Right cardiac atrium (tissue), 5 donors: ENCODE measurements at places on chromosomes 7 and 10.

GRCh38 chr7:130345136-130345535 lies 520 bp downstream of the CPA5 start:
- no peak for DNase-seq

DNA sequence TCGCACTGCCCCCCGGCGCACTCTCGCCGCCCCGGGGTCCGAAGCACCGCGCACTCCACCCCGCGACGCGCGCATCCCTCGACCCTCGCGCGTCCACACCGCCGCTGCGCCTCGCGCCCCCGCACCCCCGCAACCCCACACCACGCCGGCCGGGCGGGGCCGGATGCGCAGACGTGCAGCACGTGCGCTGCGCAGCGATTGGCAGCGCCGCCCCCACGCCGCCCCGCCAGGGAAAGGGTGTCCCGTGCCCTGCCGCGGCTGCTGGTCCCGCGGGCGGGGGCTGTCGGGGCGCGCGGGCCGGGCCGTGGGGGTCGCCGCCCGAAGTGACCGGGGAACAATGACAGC lies 53.7 kb upstream of the KDM7A start:
- DNase-seq, result peak; percentile 46

DNA sequence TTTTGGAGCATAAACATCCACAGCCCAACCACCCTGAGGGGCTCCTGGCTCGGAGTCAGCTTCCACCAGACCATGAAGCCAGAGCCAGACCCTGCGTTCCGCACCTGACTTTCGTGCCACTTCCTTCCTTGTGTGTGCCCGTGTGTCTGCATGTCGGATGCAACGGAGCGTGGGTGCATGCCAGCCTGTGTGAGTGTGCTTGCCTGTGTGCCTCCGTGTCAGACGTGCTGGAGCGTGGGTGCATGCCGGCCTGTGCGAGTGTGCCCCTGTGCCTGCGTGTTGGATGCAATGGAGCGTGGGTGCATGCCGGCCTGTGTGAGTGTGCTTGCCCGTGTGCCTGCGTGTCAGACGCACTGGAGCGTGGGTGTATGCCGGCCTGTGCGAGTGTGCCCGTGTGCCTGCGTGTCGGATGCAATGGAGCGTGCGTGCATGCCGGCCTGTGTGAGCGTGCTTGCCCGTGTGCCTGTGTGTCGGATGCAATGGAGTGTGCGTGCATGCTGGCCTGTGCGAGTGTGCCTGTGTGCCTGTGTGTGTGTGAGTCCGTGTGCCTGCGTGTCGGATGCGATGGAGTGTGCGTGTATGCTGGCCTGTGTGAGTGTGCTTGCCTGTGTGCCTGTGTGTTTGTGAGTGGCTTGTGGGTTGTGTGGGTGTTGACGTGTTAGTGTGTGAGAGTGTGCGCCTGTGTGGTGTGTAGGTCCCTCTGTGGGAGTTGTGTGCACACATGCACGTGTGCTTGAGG lies 28.1 kb upstream of the KNDC1 start:
- DNase-seq, result no peak

- no peak for DNase-seq
These were observed 103.0 kb downstream of the LRRC4 start for GRCh38 chr7:127928222-127928621.

- no peak for DNase-seq
These were observed 11.7 kb upstream of the HOXA2 start for GRCh38 chr7:27113991-27114769.

GRCh38 chr10:71757399-71757922 lies 15.9 kb downstream of the VSIR start:
- DNase-seq, result peak; percentile 47

DNA sequence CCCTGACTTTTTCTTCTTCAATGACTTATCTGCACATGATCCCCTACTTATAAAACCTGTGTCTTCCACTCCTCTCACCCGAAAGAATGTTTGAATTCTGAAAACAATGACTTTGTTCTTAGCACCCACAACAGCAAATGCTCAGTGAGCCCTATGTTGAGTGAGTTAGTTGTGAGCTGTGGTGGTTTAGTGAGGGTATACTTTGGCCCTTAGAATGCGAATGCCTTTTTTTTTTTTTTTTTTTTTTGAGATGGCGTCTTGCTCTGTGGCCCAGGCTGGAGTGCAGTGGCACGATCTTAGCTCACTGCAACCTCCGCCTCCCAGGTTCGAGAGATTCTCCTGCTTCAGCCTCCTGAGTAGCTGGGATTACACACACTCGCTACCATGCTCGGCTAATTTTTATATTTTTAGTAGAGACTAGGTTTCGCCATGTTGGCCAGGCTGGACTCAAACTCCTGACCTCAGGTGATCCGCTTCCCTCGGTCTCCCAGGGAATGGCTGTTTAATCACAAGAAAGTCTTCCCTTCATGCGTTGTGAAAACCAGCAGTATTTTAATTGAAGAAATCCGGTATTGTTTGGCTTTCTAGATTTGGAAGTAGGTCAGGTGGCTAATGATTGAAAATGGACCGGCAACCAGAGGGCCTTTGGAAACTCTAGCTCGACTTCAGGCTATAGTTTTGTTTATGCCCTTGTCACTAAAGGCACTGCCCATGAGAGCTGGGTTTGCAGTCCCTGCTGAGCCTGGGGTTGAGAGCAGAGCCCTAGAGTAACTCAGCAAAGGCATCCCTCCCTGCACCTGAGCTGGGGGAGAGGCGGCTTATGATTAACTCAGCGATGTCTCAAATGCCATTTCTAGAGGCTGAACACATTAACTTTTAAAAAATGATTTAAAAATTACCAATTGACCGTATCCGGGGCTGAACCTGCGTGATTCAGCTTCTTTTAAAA lies 41.3 kb downstream of the CUX1 start:
- DNase-seq, result no peak

DNA sequence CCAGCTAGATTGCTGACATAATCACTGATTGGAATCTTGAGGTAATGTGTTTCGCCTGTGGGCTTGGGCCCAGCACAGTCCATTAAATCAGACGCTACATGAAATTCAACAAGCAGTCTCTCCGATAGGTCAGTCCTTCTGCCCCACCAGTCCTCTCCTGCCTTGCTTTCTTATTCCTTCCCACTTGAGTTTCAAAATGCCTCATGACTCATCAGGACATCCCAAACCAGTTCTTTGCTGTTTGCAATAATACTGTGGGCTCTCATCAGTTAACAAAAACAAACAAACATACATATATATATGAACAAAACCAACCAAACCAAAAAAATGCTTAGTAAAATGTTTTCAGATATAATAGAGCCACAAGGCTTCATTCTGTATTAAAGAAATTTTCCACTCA lies 599.0 kb downstream of the SORCS1 start:
- DNase-seq, result no peak

DNA sequence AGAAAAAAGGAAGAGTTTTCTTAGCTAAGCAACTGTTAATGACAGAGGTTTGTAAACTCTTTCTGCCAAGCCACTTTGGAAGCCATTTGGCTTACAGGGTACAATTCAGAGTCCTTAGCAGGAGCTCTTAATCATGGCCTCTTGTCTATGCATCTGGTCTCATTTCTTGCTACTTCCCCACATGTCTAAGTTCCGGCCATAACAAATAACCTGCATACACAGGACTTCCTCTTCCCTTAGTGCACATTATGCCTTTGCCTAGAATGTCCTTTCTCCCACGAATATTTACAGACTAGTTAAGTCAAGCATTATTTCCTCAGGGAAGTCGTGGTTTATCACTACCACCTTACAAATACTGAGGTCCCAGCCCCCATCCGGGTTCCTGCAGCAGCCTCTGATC lies 8.6 kb upstream of the UPF2 start:
- no peak for DNase-seq

DNA sequence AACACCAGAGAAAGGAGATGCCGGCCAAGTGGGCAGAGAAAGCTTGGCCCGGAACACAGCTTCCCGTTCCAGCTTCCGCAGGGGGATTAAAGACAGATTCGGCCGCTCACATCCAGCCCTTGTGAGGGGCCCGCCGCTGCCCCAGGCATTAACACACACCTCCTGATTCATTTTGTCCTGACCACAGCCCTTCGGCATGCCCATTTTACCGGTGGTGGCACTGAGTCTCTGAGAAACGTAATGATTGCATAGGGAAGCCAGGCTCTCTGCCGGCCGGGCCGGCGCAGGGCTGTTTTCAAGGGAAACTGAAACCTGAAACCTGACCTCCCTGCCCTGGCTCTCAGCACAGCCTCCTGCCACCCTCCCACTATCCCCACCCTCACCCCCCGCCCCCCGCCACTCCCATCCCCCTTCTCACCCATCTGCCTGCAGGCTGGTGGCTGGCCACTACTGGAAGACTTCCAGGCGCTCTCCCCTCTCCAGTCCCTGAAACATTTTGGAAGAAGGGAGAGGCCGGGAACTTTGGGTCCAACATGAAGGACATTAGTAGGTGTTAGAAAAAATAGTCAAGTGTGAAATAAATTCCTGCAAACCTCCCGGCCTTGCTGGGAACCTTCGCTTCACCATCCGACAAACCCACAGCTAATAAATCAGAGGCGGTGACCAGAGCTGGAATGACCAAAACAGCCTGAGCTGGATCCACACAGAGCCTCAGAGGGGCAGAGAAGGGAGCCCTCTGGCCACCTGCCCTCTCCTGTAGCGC lies 83.5 kb upstream of the CUX1 start:
- peak; percentile 49 for DNase-seq

DNA sequence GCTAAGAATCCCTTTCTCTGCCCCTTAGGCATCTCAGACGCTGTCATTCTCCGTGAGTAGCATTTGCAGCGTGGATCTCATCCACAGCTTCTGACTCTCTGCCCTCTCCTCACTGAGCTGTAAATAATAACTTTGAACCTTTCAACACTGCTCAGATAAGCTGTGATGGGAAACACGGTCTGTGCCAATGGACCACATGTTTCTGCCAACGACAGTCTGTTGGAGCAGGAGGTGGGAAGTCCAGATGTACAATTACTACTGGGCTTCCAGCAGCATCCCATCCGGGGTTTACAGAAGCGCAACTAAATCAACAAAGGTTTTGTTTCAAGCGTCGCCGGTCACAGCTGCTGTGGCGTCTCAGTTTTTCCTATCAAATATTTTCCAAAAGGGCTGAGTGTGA lies 1110.6 kb downstream of the TYW1 start:
- no peak for DNase-seq

DNA sequence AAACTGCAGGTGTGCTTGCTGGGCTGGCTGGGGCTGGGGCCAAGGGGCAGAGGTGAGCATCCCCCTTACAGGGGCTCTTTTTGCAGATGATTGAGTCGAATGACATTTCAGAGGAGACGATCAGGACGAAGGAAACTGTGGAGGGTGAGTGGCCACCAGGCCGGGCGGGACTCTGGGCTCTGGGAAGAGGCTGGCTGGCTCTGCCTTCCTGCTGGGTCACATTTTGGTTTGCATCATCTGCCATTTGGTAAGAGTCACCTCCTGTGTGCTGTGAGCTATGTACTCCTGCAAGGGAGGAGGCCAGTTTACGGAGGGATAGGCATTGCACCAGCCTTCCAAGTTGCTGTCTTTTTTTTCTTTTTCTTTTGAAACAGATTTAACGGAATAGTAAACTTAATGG lies 73.0 kb upstream of the GTF2IRD1 start:
- DNase-seq, result no peak
